ENCODE measurements at places on chromosomes 2 and 18.
A peak's percentile ranks its signal among the peaks of the same experiment; 100 is the strongest.

DNA sequence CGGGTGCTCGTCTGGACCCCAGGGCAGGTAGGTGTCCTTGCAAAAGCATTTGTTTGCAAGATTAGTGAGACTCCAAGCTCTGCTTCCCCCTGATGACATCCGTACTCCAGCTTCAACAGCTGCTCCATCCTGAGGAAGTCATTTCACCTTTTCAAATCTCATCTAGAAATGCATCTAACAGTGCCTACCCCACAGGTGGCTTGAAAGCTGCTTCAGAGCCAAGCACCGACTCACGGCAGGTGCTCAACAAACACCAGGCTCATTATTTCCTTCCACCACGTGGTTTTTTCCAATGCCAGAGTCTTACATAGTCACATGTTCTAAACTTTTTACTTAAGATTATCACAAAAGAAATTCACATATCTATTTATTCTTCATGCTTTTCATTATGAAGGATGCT lies 31.9 kb downstream of the CNGA3 start:
- DNase-seq = no peak

DNA sequence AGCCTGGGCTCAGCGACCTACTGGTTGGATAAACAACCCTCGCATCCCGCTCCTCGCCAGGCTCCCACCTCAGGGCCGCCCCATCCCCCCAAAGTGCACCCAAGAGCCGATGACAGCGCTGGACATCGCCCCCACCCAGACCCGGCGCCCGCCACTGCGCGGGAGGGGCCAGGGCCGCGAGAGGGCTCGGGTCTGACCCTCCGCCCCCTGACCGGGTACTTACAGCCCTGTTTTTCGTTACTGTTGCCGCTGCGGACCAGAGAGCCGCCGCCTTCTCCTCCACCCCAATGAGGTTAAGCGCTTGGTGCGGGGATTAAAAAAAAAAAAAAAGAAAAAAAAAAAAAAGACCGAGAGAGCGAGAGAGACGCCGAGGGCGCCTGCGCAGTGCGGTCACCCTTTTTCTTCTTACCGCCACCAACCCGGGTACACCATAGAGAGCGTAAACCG lies at the start of gene CLASP1:
TSS of gene CLASP1 (minus strand) at position 314 of the 447 bp plus-strand sequence. CDS start 43,567 bp downstream, outside the sequence.
- DNase-seq = no peak

DNA sequence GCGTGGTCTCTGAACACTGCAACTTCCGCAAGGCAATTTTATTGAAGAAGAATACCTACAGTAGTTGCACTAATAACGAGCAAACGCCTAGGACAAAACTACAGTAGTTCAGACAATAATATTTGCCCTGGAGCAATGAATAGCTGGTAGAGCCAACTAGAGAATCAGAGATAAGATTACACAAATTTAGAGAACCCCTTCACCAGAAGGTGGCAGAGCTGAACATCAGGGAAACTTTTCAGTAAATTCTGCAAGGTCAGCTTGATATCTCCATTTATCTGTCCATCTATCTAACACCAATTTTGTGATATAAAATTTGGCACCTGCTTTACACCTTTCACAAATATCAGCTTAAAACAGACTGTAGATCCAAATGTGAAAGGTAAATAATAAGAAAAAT lies 43.8 kb downstream of the CDH19 start:
- peak; percentile 33 for DNase-seq

DNA sequence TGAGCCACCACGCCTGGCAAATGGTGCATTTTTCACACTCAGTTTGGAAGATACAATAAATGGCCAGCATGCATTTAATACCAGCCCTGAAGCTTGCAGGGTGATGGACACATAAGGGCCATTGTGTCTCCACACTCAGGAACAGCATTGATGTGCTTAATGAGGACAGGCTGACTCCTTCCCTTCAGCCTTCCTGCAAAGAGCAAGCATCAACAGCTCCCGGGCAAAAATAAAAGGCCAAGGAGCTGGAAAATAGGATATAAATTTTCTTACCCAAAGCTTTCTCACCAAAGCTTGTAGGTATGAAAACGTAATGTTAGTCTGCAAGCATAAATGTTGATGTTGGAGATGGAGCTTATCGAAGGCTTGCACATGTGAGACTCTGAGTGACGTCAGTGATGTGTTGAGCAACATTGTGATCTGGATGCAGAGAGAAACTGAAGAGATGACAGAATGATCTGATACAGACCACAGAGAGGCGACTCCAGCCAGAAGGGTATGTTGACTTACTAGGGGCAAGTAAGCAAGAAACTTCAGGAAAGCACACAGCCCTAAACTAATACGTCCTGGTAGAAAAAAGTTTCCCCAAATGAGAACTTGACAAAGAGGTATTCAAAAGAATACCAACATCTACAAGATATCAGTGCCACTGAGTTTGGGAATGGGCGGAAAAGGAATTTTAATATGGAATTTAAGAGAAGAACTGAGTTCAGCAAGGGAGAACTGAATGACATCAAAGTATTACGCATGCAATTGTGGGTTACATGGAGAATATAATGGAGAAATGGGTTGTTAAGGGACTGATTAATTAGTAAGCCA lies 256.5 kb downstream of the TGIF1 start:
- DNase-seq = no peak

DNA sequence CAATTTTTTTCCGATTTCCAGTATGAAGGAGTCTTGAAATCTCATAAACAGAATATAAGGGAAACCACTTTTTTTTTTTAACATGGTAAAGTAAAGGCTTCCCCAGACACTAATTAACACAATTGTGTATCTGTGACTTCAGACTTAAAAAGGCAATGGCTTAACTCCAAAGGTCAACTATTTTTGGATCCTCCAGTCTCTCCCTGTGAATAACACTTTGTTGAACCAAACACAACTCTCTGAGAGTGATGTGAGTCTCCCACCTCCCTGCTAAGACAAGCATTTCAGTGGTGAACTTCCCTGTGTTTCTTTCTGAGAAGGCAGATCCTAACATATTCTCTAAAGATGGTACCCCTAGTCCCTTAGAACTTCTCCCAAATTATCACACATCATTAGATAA lies 219.6 kb upstream of the RBBP8 start:
- DNase-seq = no peak

DNA sequence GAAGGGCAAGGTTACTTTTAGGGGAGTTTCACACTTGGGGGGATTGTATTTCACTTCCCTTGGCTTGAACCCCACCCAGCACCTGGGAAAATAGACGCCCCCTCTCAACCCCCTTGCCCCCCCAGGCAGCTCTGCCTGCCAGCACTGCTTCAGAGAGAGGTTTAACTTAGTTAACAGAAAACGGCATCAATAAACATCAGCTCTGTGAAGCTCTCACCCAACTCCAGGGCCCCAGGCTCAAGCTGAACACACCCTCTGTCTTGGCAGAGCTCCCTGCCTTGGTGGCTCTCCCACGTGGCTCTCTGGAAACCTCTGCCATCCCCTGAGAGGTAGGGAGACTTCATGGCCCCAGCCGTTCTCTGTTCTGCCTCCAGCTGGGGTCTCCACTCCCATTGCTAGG lies 244.1 kb downstream of the ACKR3 start:
- DNase-seq = no peak

GRCh38 chr2:184598002-184598315 lies 370 bp upstream of the ZNF804A start:
- no peak for DNase-seq

Measured in SW480 (cell line).